ENCODE measurements at places on chromosomes 4 and X.

DNA sequence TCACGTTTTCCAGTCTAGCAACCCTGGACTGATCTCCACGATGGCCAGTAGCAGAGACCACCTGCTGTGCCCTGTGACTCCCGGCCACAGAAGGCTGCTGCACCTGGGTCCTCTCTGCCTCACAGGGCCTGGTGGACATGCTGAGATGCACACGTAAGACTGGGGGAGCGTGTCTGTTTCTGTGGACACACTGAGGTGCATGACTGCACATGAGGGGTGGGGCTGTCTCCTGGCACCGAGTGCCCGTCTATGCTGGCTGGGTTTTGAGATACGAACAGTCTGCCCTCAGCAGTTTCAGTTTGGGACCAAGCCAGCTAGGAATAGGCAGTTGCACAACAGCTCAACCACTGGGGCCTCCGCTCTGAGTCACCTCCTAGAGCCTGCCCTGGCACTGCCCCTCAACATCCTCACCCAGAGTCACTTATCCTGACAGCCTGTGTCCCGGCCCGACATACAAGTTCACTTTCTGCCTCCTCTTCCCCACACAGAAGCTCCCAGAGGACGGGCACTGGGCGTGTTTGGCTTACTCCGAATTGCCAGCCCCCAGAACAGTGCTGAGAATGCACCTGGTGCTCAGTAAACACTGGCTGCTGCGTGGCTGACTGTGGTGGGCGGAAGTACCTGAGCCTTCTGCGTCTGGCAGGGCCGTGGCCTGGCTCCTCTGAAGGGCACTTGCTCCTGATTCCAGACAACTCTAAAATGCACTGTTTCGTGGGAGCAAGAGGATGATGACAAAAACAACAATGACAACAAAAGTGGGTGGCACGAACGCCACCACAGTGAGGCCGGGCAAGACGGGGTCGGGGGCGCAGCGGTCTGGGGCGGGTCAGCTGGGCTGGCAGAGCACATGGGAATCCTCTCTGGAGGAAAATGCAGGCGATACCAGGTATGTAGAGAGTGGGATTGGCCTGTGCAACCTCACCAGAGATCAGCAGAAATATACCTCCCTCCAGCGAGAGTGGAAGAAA lies 30.9 kb downstream of the RNF212 start:
- DNase-seq, result no peak

GRCh38 chr4:41686893-41687292 lies 61.6 kb downstream of the PHOX2B start:
- no peak for DNase-seq

GRCh38 chrX:149628768-149629167 lies 2.8 kb downstream of the TMEM185A start:
- no peak for DNase-seq

DNA sequence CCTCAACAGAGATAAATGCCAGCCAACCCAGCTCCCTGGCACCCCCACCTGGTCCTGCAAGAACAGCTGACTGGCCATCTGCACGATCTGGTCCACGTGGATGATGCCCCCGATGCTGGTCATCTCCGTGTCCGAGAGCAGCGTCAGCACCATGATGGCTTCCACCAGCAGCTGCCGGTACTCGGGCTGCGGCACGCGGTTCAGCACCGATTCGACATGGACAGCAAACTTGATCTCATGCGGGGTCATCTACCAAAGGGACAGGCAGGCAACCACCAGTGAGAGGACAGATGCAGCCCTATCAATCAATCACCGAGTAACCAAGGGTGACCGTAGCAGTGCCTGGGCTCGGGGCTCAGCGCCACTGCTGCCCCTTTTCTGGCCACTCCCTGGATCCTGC lies 89.8 kb downstream of the PHKA2 start:
- no peak for DNase-seq

DNA sequence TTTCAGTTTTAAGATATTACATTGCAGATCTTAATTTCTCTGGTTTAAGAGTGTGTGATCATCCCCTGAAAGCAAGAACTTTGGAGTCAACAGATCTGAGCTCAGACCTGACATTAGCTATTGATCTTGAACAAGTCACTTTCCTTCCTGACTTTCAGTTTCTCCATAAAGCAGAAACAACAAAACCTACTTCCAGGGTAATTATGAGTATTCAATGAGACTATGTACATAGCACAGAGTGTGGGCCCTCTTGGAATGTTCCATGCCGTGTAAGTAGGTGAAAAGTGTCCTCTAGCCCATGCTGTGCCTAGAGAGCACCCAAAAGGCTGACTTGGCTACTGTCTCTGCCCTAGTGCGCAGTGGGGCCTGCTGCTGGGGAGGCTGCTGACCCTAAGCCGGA lies 188.0 kb upstream of the RPL34 start:
- DNase-seq, result no peak

- no peak for DNase-seq
Measured at GRCh38 chr4:181823645-181824044, 419.6 kb upstream of the TENM3 start.

- DNase-seq, result no peak
Measured at GRCh38 chrX:55794405-55794804, 76.9 kb downstream of the RRAGB start.

DNA sequence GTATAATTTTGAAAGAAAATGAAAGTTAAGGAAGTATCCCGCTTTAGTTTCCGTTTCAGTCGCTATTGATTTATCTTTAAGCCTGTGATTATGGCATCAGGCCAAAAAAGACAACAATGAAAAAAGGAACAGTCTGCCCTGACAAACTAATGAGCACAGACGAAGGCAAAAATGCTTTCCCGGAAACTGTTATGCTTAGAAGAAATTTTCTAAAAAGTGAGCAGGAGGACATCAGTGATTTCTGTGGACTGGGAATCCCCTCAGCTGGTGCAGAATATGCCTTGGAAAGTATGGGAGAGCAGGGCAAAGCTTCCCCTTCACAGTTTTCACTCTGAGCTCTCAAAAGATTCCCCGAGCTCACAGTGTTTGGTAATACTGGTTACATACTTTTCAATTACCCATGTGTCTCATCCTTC lies 5.1 kb upstream of the CXCL10 start:
- DNase-seq, result no peak

- no peak for DNase-seq
Measured at GRCh38 chr4:139278485-139278884, 1.5 kb downstream of the MGARP start.

GRCh38 chr4:74549936-74550335 lies 105.0 kb downstream of the AREG start:
- DNase-seq, result no peak

DNA sequence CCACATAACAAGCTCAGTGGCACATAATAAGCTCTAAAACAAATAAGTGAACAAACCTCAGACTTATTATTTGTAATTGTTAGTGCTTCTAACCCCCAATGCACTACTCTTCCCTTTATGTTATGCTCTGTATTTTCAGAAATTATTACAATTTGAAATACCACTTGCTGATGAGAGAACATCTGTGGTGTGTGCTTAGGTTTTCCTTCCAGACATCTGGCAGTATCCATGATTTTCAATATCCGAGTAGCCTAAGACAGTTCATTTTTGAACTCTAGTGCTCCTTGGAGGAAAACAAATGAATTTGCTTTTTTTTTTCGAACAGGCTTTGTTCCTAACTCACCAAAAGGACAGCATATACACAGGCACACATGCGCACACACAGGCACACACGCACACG lies 278.7 kb upstream of the CLNK start:
- DNase-seq, result no peak

DNA sequence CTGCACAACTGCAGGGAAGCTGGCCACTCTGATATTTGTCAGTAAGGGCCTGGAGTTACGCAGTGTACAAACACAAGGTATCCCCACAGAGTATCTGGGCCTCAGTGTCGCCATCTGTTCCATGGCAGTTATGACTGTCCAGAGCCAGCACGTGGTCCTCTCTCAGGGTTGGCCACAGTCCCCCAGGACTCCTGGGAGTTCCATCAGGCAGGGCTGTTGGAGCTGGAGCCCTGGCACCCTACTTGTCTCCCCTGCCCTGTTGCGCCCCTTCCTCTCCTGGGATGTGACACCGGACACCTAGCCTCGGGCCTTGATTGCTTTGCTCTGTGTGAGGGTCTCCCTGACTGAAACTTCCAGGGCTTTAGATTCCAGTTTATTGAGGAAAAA lies 8.4 kb downstream of the HTRA3 start:
- DNase-seq, result no peak

- no peak for DNase-seq
Measured at GRCh38 chr4:8702516-8703400, 110.2 kb downstream of the CPZ start.

DNA sequence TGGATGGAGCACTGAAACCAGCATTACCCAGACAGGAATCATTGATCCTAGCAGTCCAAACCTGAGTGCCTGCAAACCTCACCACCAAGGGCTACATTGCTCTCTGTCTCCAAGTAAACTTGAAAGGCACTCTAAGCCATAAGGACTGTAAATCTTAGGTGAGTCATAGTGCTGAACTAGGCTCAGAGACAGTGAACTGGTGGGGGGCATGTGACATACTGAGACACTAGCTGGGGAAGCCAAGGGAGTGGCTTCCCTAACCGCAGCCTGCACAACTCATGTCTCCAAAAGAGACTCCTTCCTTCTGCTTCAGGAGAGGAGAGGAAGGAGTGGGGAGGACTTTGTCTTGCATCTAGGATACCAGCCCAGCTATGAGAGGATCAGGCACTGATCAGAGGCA lies 235.5 kb upstream of the ACTRT1 start:
- no peak for DNase-seq

GRCh38 chr4:825971-826330 lies at the start of gene CPLX1:
CPLX1 (minus strand) TSS chr4:826129; CDS start chr4:824522, 1,607 bp downstream.
- no peak for DNase-seq

DNA sequence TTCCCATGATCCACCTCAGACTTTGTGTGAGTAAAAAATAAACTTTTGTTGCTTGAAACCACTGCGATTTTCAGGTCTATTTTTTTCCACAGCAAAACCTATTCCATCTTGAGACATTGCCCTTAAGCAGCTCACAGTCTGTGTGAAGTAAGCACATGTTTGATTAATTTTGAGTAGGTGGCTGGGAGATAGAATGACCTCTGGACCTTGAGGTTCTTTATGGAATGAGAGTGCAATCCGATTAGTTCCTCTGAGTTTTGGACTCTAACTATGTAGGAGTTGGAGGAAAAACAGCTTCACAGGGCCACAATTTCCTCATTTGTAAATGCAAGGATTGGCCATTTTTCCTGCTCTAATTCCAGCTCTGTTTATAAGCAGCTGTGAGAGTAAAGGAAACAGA lies 234.1 kb upstream of the IGFBP7 start:
- DNase-seq, result no peak

GRCh38 chr4:189050643-189051042 lies 890.0 kb upstream of the FRG1 start:
- no peak for DNase-seq

DNA sequence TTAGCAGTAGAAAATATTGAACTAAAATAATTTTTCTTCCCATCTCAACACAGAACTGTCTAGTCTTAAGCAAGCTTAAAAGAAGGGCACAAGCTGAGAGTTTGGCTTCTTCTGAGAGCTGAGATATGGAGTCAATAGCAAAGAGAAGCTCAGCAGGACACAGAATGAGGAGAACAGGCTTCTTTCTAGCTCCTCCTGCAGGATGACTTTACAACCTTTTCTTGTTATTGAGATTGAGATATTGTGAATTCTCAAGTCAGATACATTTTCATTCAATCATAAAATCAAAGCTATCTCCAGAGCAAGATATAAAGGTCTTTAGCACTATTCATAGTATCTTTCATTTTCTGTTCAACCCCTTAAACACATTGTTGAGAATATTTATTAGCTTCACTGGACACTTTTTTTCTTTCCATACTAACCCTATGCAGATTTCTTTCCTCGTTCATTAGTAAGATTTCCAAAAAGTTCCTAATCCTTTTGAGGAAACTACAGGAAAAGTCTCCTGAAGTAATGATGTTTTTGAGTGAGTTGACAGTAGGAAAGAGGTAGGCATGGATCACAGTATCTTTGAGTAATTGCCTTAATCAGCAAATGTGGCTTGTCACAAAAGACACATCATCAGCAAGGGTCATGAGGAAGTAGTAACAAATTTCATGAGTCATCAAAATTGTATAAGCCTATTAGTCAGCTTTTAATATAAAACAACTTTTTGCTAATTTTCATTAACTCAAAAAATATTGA lies 17.8 kb upstream of the CXCL3 start:
- no peak for DNase-seq

DNA sequence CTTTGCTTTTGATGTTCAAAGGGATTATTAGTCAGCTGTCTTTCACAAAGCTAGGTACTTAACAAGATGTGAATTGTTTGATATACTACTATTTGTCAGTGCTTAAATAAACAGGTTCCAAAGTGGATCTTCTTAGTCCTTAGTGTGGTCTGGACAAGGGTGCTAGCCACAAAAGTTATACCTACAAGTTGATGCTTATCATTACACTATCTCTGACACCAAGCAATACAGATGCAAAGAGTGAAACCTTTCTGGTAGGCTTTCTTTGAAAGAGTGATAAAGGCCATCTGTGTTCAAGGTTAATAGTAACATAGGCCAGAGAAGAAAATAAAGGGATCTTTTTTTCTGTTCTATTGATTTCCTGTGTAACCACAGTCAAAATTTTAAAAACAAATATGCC lies 12.2 kb upstream of the RBPJ start:
- no peak for DNase-seq

DNA sequence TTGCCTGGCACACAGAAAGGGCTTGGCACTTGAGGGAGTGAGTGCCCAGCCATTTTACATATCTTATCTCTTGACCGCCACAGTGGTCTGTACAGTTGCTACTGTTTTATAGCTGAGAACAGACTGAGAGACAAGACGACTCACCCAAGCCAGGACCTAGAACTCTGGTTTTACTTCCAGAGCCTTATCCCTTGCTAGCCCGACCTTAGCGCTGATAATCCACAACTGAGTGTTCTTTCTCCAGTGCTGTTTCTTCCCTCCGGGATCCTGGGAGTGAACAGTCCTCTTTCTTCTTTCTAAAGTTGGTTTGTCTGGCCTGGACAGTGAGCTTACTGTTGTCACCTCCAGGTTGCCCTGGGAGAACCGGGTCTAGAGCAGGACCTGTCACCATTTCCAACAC lies 52.5 kb upstream of the TADA2B start:
- DNase-seq, result no peak

GRCh38 chr4:141056473-141056872 lies 76.8 kb downstream of the RNF150 start:
- no peak for DNase-seq

DNA sequence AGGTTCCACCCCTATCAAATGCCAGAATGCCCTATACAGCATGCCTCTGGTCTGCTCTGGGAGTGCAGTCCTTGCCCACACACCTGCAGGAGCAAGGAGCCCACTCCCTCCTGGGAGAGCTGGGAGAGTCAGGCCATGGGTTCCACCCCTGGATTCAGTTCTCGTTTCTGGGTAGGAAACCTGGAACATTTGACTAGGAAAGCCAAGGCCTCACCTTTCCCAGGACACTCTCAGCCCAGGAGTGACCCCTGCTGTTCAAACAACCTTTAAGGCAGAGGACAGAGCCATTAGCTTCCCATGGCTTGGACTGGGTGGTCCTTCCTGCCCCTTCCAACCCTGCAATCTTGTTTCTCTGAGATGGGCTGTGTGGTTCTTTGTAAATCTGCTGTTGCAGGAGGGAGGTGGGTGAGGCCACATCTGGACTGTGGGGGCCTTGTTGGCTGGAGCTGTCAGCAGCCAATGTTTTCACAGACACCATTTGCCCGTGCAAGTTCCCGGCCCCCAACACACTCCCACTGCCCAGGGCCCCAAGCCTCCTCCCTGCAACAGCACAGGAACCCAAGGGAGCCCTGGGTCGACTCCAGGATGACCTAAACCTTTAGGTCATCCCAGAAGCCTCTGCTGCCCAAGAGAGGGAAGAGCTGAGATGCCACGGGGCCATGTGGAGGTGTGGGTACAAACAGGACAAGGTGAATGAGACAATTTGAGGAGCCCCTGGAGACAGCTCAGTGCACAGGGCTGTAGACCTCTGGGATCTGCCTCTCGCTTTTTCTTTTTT lies 104.4 kb downstream of the PJA1 start:
- no peak for DNase-seq
